Testis (tissue), 5 donors: ENCODE measurements at places on chromosomes 11 and 22. TPM values are rescaled to one million over a fixed set of nuclear protein-coding genes. Genes with fewer than 3 reads are reported as not detected.
A peak's percentile ranks its signal among the peaks of the same experiment; 100 is the strongest.

DNA sequence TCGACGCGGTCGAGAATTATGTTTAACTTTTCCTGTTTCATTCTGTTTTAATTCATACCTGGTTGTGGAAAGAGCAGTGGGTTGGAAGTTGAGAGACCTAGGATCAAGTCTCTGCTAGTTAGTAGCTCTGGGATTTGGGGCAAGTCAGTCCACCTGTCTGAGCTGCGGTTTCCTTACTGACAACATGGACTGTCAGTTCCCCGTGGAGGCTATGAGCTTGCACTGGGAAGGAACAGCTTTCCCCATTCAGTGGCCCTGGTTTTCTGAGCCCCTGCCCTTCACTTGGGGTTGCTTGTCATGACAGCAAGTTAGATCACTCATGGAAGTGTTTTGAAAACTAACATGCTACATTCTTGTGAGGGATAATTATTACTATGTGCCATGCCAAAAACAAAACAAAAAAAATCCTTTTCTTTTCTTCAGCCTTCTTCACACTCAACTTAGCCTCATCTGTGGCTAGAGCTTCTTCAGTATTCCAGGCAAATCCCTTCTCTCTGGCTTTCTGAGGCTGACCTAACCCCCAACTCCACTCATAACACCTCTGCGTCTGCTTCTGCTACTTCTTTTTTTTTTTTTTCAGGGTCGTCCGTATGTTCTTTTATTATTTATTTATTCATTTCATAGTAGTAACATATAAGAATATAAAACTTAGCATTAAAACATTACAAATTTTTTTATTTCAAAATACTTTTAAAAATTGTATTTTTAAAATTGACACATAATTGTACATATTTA is 43.0 kb upstream of the ZBED5 start:
- no peak for DNase-seq
- no peak overlapping the region for H3K4me3 ChIP-seq
- no peaks in the 10 kb centered on the region for H3K27me3 ChIP-seq
- H3K27ac ChIP-seq = peak overlapping the region; percentile 21

DNA sequence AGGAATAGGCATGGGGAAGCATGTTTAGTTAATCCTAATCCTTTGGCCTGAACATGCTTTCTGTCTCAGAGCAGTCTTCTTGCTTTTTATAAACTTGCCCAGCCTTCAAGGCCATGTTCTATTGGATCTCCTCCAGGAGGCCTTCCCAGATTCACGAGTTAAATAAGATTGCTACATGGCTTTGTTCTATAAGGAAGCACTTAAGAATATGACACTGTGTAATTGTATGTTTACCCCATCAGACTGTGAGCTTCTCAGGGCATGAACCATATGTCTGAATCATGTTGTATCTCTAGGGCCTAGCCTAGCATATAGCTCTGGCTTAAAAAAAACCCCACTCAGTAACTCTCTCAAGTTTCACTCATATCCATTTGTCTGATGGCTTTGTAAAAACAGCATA is 26.4 kb upstream of the UCP3 start:
- no peak overlapping the region for H3K27ac ChIP-seq
- no peaks in the 10 kb centered on the region for H3K36me3 ChIP-seq
- no peak for DNase-seq
- H3K27me3 ChIP-seq = no peaks in the 10 kb centered on the region

- no peaks in the 10 kb centered on the region for H3K27me3 ChIP-seq
- H3K27ac ChIP-seq = no peak overlapping the region
- DNase-seq = peak; percentile 7
Measured at GRCh38 chr22:49296561-49296960, 531.1 kb downstream of the BRD1 start.

DNA sequence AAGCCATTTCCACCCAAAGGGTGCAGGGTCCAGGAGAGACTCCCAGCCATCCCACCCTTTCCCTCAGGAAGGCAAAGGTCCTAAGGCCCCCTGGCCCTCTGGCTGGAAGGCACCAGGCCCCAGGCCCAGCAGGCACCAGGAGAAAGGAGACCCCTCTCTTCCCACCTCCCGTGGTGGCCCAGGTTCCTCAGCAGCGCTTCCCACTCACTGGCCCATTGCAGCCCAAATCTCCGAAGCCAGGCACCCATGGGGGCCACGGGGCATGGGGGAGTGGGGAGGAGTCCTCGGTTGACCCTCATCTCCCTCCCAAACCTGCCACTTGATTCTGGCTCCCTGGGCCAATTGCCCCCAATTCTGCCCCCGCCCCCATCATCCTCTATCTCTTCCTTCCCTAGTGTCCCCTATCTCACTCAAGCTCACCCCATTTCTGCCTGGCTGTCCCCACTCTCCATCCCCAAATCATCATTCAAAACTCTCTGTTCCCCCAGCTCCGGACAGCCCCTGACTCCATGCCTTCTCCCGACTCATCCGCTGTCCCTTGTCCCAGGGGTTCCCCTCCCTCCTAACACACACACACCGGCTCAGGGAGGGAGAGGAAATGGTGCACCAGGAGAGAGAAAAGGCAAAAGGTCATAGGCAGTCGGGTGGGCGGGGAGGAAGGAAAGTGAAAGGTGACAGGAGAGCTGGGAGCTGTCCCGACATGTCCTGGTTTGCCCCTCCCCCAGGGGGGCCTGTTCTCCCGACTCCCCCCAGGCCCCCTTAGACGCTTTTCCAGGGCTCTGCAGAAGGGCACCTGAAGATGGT is 1.2 kb downstream of the LIF start:
- H3K4me1 ChIP-seq = peaks cover 11% of the 10 kb centered on the region
- H3K27me3 ChIP-seq = no peaks in the 10 kb centered on the region
- H3K36me3 ChIP-seq = no peaks in the 10 kb centered on the region

Gene TREH
- 0.62 TPM for total RNA-seq

Gene OR5M3
- not detected for total RNA-seq

Gene ADAMTS15
- total RNA-seq = 2.7 TPM

Gene OR52D1
- total RNA-seq = not detected

Gene SERHL2
- total RNA-seq = 6.9 TPM

Gene SEC14L3
- 0.24 TPM for total RNA-seq
